Daoy (cell line): ENCODE measurements at places on chromosomes 7 and 10.

GRCh38 chr7:49037346-49038210 is 113.2 kb downstream of the CDC14C start:
- DNase-seq: no peak

- no peak for DNase-seq
Observed at GRCh38 chr7:127586346-127586745, 950 bp upstream of the GCC1 start.

DNA sequence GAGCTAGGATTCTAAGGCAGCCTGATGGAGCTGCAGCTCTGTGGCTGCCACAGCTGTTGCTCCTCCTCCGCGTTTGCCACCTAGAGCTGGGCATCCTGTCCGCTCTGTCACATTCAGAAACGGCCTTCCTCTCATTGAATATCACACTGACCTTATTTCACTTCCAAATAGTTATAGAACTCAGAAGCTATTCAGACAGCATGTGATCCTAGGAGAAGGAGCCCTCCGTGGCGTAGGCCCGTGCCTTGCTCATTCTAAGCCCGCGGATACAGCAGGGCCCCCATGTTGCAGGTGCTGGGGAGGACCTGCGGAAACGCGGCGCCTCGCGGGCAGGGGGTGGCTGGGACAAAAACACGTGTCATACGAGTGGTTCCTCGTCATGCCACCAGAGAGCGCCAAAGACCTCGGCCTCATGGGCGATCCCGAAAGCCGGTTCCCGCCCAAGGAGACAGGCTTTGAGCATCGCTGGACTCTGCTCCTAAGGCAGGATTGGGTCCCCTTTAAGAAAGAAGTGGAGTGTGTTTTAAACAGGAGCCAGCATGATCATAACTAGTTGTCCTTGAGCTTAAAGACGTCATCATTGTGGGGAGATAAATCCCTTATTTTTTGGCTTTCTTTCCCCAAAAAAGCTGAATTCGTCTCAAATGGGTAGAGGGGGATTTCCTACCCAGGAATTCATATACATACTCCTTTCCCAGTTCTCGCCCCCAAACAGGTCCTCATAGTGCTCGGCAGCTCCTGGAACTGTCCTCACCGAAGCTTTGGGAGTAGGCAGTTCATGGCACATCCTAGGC is 17.9 kb upstream of the FIGNL1 start:
- DNase-seq: peak; percentile 92

DNA sequence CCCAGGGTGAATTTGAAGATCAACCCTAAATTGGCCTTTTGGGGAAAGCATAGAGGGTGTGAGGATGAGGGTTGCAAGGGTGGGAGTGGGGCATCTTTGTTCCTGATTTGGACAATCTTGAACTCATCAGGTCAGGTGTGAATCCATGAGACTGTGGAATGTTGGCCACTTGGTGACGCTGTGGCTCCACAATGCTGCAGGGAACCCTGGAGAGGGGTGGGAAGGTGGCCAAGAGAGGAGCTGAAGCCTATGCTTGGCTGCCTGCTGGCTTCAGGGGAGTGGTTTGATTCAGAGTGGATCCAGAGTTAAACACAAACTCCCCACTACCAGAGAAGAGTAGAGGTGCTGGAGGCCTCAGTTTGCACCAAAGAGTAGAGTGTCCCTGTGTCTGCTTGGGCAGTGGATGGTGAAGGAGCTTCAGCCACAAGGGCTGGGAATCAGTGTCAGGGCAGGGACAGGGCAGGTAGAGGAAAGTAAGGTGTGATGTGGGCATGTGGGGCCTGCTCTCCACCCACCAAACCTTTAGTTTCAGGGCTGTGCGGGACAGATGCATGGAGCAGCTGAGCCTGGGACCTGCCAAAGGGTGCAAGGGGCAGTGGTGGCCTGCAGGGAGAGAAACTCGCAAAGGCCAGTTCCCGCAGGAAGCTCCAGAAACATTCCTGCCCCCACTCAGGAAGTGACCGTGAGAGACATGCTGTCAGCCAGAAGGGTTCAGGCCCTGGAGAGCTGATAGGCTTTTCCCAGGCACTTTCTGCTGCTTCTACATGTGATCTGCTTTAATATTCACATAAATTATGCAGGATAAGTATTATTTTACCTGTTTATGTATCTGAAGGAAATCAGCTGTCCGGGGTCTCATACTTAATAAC is 81.0 kb upstream of the PRSS58 start:
- peak; percentile 83 for DNase-seq

DNA sequence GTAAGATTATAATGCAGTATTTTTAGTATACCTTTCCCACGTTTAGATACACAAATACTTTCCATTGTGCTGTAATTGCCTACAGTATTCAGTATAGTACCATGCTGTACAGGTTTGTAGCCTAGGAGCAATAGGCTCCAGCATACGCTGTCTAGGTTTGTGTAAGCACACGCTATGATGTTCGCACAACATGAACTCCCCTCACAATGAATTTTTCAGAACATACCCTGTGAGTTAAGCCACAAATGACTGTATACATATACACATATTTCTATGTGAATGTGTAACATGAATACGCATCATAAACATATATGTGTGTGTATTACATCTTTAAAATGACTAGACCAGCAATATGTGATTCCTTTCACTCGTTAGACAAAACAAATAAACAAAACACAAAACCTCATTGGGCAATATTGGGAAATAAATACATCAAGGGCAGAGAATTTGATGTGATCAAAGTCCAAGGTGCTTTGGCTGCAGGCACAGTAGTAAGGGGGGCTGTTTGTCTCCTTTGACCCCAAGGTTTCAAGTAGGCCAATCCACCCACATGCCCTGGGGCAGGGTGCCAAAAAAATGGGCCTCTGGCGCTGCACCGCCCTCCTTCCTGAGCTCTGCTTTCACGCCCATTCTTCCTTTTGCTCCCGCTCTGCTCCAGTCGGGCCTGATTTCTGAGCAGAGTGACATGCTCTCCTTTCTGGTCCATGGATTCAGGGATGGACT is 33.9 kb downstream of the CHN2 start:
- DNase-seq: no peak

GRCh38 chr10:47374611-47375536 is 9.2 kb downstream of the ZNF488 start:
- DNase-seq: no peak

GRCh38 chr10:47381103-47381395 is 3.0 kb downstream of the ZNF488 start:
- DNase-seq: no peak

GRCh38 chr10:25901199-25901598 is 32.8 kb upstream of the MYO3A start:
- DNase-seq: no peak

- DNase-seq: peak; percentile 53
Observed at GRCh38 chr10:6269953-6270867, 67.5 kb downstream of the PFKFB3 start.

GRCh38 chr7:133797818-133798520 is 329.2 kb upstream of the LRGUK start:
- DNase-seq: peak; percentile 44

DNA sequence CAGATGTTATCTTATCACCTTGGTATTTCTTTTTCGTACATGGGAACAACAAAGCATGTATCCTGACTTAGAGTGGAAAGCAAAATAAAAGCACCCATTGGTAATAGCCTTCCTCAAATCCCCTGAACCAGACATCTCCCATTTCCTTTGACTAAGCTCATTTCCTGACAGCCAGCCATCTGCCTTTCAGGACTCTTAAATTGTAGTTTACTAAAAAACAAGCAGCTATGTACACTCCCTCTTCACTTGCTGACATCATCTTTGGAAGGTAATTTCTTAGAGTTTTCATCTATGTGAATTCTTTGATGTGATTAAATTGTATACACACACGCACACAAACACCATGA is 40.7 kb downstream of the ARL4A start:
- no peak for DNase-seq

GRCh38 chr10:12351447-12351846 is 2.1 kb downstream of the CAMK1D start:
- no peak for DNase-seq

- DNase-seq: peak; percentile 92
Observed at GRCh38 chr10:110225756-110226542, 18.5 kb downstream of the MXI1 start.

GRCh38 chr10:86556532-86556931 is 34.9 kb upstream of the WAPL start:
- no peak for DNase-seq

DNA sequence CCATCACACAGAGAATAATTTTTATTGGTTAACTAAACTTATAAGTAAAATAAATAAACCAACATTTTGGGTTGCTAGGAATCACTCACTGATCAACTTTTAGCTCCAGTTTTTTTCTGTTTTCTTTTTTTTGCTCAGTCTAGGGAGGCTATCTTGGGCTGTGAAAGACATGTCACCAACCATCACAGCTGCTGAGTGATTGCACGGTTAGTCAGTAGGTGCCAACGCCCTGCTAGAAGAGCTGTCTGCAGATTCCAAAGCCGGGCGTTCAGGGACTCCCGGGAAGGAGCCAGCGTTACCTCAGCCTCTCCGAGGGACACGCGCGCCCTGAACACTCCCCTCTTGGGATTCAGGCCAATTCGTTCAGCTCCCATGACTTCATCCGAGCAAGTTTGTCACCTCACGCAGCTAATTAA is 604 bp upstream of the STAM start:
- peak; percentile 75 for DNase-seq

DNA sequence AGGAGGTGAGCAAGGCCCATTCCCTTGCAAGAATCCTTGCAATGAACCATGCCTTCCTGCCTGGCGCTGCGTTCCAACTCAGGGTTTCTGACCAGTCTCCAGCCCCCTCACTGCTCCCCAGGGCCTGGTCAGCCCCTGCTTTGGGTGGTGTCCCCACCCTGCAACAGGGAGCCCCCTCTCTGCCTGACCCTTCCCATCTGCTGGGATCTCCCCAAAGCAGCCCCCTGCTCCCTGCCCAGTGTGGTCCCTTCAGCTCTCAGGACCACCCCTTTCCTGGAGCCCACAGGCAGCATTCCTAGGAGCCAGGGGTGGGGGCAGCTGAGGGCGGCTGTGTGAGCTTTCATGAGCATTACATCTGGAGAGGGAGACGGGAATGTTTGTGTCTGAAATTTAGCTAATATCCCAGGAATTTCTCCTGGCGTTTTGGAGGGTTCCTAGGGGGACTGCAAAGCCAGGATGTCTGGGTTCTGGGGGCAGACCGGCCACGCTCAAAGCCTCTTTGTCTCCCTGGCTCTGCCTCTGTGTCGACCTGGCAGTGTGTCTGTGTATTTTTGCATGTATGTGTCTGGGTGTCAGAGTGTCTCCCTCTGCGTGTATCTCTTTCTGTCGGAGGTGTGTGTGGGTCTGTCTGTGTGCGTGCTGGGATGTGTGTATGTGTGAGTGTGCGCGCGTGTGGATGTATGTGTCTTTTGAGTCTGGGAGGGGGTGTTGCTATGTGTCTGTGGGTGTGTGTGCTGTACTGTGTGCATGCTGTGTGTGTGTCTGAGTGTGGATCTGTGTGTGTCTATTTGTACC is 300.5 kb upstream of the ZMIZ1 start:
- DNase-seq: no peak

DNA sequence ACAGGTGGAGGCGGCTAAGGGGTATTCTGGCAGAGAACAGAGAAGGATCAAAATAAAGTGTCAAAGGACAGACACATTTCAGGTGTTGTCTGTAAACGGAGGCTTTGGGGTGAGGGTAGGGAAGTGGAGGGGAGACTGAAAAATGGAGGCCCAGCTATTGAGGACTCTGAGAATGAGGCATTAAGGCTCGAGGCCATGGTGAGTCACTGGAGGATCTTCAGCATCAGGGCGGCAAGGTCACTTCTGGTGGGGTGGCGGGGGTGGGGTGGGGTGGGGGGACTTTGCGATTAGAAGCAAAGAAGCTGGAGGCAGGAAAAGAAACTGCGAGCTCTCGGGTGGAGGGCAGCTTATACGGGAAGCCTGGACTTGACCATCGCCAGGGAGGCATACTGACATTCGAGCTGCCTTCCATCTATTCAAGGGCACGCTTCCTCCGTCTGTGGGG is 58.4 kb upstream of the PCGF5 start:
- peak; percentile 42 for DNase-seq

GRCh38 chr7:28626221-28626620 is 213.9 kb downstream of the CREB5 start:
- no peak for DNase-seq

- no peak for DNase-seq
Observed at GRCh38 chr7:74625446-74625845, 32.1 kb upstream of the GTF2I start.

DNA sequence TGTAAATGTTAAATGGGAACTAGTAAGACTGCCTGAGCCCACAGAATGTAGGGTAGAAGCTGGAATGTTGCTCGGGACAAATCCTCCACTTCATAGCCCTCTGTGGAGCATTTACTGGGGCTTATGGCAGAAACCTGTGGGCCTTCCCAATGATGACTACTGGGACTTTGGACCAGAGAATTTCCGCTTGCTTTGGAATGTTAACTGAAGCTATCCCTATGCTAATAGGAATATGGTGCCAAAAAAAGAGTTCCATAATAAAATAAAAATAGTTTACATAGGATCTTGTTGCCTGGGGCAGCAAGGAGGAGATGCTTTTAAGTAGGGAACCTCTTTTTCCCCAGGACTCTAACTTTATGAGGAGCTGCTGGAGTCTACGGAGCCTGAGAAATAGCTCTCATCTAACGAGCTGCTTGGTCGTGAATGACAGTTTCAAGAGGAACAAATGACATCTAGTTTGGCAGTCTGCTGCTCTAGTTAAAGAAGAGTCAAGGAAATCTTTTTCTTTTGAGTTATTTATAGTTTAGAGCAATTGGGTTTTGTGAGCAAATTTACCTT is 5.7 kb upstream of the DYNC2I1 start:
- no peak for DNase-seq

- DNase-seq: no peak
Observed at GRCh38 chr7:114934713-114935112, 12.8 kb downstream of the MDFIC start.

GRCh38 chr10:100713049-100713858 is 32.1 kb upstream of the PAX2 start:
- peak; percentile 33 for DNase-seq

DNA sequence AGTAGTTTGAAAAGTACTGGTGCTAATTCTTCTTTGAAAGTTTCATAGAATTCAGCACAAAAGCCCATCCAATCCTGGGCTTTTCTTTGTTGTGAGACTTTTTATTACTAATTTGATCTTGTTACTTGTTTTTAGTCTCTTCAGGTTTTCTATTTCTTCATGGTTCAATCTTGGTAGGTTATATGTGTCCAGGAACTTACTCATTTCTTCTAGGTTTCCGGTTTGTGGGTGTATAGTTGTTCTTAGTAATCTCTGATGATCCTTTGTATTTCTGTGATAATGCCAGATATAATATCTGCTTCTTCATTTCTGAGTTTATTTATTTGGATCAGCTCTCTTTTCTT is 147.5 kb downstream of the RTKN2 start:
- no peak for DNase-seq

DNA sequence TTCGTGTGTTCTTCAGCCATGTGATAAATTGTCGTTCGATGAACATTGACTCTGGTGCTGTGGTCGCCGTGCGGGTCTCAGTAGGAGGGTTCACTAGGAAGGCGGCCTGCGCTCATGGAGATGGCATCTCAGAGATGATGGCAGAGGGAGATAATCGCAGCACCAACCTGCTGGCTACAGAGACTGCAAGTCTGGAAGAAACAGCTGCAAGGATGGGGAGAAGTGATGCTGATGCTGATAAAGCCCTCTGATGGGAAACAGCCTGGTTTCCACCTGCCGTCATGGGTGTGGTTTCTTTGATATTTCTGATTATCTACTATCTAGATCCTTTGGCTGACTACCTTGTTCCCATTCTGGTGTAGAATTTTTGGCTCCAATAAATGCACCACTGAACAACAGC is 130.5 kb upstream of the ANKRD30A start:
- DNase-seq: no peak
